ENCODE measurements at places on chromosomes 16 and 17.

GRCh38 chr17:19769946-19770652 is 22.0 kb upstream of the ALDH3A1 start:
- DNase-seq = no peak

DNA sequence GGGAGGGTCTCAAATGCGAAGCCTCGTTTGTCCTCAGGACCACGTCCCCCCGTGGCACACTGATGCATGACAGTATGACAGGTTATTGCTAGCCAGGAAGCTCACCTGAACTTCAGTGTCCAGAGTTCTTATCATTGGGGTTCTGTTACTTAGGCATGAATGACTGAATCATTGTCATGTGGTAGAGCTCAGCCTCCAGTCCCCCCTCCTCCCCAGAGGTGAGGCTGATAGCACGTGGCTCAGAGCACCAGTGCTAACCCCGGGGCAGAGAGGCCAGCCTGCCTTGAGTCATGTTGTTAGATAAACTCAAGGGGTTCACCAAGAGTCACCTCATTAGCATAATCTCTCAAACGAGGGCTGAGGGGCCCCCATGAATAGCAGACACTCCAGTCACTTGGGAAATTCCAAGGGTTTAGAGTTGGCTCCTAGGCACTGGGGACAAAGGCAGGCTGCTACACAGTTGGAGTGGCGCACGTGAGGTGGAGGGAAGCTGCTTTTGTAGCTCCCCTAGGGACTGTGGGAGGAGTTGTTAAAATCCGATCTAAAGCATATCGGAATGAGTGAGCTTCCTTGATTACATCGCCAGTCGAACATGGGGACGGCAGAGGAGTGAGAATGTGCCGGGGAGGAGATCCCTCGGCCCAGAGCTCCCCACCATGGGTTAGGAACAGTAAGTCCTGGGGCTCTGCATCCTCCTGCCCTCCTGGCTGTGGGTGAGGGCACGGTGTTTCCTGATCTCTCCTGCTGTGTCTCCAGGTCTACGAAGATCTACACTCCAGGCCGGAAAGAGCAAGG is 18.2 kb downstream of the DHX38 start:
- DNase-seq = no peak

- no peak for DNase-seq
Observed at GRCh38 chr17:78774956-78775571, 7.0 kb downstream of the CYTH1 start.

DNA sequence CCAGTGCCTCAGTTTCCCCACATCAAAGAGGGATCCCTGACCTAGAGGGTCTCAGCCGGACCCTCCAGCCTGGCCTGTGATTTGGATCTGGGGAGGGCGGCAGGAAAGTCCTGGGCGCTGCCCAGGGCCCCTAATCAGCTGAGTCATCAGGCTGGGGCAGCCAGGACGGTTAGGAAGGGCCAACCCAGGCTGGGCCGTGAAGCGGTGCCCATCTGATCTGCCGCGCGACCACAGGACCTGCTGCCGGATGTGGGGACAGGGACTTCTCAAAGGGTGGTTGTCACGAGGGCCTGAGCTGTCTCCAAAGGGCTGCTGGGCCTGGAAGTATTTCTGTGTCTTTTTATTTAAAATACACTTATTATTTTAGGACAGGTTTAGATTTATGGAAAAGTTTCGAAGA is 4.4 kb downstream of the TPSAB1 start:
- no peak for DNase-seq

All from NCI-H1436 (cell line).